ENCODE measurements at places on chromosomes 6 and 20.

DNA sequence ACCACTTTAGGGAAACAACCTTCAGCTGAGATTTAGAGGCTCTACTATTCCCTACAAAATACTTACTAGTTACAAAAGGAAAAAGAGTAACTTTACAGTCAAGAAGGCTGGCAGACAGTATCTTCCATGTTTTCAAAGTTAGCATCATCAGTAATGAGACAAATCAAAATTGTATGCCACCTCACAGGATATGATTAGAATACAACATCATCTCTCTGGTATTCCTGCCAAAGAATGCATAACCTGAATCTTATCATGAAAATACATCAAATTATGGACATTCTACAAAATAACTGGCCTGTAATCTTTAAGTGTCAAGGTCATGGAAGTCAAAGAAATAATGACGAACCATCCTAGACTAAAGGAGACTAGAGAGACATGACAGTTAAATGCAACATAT, 38.4 kb downstream of the CDK5RAP1 start:
- DNase-seq, result no peak

- no peak for DNase-seq
Observed at GRCh38 chr6:14149739-14150130, 32.2 kb downstream of the CD83 start.

DNA sequence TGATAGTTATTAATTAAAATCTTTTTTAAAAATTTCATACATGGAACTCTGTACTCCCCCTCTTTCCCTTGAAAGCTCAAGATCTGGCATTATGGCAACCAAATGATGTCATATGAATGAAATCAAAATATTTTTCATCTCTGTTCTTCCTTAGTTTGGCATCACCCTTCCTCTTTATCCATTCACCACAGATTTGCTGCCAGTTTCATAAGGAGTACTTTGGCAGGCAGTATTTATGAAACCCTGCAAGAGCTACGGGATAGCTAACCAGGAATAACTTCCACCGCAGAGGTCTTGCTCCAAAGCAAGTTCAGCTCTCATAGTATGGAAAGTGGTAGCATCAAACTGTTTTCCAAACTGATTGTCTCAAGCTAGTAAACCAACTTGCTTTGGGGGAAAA, 113.9 kb upstream of the DOK5 start:
- no peak for DNase-seq

DNA sequence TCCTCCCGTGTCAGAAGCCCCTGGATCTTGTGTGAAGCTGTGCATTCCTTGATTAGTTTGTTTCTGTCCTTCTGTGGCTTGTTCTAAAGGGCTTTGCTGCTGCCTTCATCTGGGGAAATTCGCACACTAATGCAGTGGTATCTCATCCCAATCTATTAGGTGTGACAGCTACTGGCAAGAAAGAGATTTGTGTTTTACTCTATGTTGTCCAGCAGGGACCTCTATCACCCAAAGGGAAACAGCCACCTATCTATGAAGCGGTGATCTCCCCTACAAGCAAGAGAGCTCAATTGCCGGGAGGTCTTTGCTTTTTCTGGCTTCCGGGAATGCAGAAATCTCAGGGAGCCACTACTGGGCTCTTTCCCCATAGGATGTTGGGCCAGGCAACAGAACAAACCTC, 151.8 kb downstream of the NRN1 start:
- no peak for DNase-seq

DNA sequence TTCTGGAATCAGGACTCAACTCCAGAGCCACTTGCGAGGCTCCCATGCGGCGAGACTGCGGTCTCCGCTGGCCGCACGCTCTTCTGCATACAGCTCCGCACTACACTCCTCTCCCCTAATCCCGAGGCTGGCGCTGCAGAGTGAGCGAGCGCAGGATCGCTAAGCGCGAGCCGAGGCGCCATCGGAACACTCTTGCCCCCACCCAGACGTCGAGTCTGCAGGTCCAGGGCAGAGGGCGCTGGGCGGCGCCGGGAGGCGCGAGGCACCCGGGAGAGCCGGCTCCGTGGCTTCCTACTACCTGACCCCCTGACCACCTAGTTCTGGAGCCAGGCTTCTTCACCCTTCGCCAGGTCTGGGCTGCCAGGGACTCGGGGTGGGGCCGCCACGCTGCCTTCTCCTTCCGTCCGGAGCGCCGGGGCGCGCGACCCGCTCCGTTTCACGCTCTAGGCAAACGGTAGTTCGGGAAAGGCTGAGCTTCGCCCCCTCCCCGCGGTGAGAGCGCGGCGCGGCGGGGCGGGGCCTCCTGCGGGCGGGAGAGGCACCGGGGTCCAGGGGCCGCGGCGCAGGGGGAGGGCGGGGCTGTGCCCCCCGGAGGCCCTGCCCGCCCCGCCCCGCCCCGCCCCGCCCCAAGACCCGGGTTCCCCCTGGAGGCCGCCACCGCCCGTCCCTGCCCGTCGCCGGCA, 5.4 kb upstream of the TUBB2A start:
- peak; percentile 68 for DNase-seq

DNA sequence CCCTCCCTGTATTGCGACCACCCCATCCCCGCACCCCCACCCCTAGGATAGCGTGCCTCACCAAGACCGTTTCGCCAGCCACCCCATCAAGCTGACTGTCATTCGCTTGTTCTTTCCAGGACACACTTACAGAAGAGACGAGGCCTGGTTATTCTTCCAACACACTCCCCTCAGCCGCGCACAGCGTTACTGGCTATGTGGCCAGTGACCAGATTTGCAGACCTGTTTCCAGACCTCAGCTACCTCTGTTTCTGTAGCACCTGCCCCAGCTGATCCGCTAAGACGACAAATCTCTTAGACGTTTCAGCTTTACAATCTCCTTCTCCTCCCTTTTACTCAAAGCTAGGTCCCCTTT, 26.1 kb downstream of the HLA-F start:
- no peak for DNase-seq

DNA sequence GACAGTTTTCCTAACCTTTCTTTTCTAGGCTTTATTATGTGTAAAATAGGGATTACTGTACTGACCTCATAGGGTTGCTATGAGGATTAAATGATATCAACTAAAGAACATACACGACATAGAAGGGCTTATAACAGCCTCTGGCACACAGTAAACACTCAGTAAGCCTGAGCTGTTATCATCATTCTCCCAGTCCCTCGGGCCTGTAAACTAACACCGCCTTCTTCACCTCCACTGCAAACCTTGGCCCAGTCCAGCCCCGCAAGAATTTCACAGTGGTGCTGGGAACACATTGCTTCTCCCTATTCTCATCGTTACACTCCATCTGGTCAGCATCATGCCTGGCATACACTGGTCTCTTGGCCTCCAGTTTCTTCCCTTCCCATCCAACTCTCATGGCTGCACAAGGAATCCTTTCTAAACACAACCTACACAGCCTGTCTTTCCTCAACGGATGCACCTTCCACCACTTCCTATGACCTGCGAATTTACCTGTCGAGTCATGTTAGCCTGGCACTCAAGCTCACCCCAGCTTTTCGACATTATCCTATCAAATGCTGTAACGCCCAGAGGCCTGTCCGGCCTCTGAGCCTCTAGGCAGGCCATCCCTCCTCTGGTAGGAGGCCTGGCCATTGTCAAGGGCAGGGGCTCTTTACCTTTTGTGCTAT, 92.1 kb downstream of the FYN start:
- peak; percentile 34 for DNase-seq

DNA sequence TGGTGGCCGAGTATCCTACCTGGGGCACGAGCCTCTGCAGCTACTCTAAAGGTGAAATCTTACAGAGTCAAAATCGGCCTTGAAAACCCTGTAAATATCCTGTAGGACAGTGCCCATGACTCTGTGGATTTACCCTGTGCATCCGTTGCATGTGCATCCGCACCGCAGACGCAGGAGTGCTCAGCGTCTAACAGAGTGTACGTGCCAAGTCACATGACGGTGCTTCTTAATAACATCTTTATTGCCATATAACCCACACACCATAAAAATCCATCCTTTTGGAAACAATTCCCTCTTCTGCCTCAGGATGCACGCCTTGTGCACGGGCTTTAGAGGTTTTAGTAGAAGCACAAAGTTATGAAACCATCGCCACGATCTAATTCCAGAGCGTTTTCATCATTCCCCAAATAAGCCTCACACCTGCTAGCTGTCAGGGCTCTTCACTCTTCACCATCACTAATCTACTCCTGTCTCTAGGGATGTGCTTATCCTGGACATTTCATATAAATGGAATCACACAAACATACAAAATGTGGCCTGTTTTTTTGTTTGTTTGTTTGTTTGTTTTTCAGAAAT, 384.5 kb upstream of the SULF2 start:
- DNase-seq, result no peak

DNA sequence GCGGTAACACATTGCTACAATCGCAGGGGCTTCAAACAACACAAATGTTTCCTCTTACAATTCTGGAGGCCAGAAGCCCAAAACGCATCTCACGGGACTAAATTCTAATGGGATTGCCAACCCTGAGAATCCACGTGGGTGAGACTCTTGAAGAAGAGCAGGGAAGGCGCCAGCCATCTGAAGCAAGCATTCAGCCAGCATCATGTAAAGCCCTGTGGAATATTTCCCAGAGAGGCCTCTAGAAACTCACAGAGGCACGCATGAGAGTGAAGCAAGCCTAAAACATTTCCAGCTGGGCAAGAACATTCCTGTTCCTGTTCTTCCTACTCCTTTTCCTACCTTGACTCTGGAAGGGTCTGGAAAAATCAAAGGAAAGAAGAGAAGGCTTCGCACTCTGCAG, 19.6 kb upstream of the FNDC1 start:
- no peak for DNase-seq

DNA sequence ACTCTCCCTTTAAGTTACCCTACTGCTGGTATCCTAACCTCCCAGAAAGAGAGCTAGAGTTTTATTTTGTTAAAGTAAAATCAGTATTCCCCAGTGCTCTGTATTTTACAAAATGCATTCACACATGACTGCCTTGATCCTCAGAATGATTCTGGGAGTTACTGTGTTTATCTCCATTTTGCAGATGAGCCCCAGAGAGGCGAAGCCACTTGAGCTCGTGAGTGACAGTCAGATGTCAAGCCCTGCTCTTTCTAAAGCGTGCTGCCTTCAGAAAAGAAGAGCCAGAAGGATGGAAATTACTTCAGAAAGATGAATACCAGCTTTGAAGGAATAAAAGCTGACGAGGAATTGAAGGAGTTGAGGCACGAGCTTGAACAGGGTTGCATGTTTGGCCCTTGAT, 14.1 kb upstream of the OSER1 start:
- DNase-seq, result peak; percentile 55

Data from hematopoietic multipotent progenitor cell treated with erythropoietin and hydrocortisone succinate and interleukin-3 and kit ligand, for 17 days (in vitro differentiated cells).